Stimulated activated CD8-positive, alpha-beta memory T cell treated with anti-CD3 and anti-CD28 coated beads, Interleukin-15, amount 100 ng/mL, for 48 hours (primary cell): ENCODE measurements at places on chromosomes 13 and 19.

GRCh38 chr13:99078017-99078771 lies 100.3 kb upstream of the DOCK9 start:
- no peak for DNase-seq

DNA sequence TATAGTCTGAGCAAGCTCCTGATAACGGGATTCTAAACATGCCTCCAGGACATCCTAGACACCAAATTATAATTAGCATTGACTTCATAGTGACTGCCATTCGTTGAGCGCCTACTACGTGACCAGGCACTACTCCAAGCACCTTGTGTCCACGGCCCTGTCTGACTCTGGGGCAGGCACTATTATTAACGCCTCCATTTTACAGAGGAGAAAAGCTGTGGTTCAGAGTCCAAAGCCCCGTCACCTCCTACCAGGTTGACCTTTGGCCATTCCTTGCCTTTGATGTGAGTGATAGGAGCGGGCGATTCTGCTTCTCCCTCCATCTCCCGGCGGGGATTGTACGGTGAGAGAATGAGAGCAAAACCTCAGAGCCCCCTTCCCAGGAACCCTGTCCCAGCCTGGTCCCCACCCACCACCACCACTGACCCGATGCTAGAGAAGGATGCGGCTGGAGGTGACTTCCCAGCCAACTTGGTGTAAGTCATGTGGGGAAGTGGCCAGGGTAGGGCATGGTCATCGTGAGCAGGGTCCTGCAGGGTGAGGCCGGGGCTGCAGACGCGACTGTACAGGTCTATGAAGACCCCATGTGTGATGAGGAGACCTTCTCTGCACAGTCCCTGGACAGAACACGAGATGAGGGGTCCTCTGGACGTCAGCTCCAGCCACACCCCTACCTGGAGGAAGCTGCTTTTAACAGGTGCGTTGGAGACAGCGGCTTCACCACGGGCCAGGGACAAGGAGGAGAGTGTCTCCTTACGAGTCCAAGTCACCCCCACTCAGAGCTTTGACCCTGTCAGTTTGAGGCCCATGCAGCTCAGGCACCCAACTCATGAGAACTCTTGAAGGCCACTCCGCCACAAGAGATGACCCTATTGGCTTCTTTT lies at the start of gene IGSF23:
Gene IGSF23, plus strand, starts transcription at position 269 of the 884 bp plus-strand sequence. Its CDS starts 83 bp downstream, at position 352.
- no peak for DNase-seq

GRCh38 chr13:79792716-79793115 lies 311.8 kb downstream of the NDFIP2 start:
- no peak for DNase-seq

DNA sequence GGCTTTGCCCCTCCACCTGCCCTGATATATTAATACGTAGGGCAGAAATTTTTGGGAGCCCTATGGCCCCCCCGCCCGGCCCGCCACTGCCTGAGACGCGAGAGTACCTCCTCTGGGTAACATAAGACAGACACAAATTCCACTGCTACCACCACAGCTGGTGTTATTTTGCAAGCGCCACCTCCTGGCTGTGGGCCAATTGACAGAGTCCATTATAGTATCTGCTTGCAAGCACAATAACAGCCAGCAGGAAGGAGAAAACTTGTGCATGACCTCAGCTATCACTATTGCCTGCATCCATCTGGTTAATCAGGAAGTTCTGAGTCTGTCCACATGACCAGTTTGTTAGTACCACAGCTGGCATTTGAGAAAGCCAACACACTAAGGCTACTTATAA lies 25.3 kb upstream of the OR10H2 start:
- DNase-seq = no peak

DNA sequence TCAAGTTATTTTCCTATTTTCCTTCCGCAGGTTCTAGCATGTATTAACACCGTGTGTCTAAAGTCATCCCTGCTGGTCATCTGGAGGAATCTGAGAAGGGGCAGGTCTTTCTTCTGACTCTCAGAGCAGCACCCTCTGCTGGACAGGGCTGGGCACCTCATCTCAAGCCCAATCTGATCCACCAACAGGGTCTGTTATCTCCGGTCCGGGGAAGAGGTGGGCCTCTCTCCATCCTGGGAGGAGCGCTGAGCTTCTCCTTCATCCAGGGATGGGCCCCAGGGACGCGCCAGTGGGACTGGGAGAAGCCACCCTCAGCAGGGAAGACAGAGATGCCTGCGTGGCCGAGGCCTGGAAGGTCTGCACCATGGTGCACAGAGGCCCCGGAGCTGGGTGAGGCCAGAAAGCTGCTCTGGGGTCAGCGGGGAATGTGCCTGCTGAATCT lies 26.0 kb upstream of the ZNF331 start:
- DNase-seq = no peak

DNA sequence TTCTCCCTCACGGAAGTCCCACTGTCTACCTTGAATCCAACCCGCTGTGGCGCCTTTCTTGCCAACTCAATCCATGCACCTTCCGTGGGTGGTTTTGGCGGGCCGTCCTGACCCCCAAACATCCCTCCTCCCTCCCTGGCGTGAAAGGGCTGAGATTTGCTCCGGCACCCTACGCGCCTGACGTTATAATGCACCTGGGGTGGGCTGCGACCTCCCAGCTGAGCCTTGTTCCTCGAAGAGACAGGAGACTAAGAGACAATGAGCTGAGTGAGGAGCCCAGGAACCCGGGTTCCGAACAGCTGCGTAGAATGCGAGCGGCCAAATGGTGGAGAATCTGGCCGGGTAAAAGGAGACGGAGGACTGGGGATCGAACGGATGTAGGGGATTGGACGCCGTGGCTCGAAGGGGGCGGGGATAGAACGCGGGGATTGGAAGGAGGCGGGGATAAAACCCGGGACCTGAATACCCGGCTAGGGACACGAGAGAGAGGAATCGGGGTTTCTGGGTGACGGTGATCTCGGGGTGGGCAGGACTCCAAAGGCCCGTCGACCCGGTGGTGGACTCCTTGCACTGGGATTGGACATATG lies at the start of gene CPT1C:
Gene CPT1C, plus strand, starts transcription at position 461 of the 587 bp plus-strand sequence. CDS start 1,137 bp downstream, outside the sequence.
- peak; percentile 53 for DNase-seq

DNA sequence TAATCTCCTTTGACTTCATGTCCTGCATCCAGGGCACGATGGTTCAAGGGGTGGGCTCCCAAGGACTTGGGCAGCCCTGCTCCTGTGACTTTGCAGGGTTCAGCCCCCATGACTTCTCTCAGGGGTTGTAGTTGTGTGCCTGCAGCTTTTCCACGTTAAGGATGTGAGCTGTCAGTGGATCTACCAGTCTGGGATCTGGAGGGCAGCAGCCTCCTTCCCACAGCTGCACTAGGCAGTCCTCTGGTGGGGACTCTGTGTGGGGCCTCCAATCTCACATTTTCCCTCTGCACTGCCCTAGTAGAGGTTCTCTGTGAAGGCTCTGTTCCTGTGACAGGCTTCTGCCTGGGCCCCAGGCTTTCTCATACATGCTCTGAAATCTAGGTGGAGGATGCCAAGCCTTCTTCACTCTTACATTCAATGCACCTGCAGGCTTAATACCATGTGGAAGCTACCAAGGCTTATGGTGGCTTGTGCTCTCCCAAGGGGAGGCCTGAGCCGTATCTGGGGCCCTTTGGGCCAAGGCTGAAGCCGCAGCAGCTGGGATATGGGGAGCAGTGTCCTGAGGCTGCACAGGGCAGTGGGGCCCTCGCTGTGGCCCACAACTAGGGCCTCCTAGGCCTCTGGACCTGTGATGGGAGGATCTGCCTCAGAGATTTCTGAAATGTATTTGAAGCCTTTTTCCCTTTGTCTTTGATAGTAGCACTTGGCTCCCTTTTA lies 39.3 kb upstream of the ERICH6B start:
- no peak for DNase-seq

GRCh38 chr13:72638059-72638815 lies 89.2 kb downstream of the MZT1 start:
- DNase-seq = no peak

- no peak for DNase-seq
These were observed 122.3 kb downstream of the RFC3 start for GRCh38 chr13:33940256-33940655.

DNA sequence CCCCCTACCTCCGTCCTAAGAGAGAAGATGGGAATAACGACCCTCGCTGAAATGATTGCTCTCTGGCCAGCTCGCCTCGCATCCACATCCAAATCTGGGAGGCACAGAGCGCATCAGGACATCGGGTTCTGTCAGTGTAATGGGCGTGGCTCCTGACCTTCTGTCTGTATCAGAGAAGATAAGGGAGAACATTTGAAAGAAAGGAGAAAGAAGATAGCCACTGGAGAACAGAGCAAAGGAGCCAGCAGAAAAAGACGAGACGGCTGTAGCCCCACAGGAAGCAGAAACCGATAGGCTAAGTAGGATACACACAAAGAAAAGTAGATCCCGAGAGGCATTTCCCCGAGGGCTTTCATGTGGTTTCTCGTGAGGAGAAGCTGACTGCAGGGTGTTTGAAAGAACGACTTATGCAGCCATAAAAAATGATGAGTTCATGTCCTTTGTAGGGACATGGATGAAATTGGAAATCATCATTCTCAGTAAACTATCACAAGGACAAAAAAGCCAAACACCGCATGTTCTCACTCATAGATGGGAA lies 14.0 kb upstream of the GJB2 start:
- no peak for DNase-seq

DNA sequence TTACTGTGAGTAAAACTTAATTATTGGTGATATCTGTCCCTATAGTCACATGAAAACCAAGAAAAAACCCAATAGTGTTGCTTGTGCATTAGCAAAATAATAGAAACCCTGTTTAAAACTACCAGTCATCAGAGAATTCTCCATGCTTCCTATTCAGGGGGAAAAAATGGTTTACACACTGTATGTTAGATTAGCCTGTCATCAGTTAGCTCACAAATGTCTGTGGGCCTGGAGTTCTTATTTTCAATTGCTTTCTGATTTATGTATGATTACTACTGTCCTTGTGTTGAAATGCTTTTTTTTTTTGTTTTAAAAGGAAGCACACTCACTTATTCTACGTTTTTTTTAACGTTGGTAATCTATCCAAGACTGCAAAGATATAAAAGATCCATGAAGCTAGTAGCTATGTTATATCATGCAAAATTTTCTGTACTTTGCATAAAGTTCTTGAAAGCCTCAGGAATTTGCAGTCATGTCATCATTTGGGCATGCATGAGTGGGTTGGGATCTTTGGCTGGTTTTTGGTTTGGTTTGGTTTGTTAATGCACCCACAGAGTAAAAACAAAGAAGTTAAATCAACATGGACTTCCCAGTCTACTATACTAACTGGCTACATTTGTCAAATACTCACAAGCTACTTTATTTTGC lies 25.9 kb downstream of the RXFP2 start:
- no peak for DNase-seq
